ENCODE measurements at places on chromosomes 12 and 14. TPM values are rescaled to one million over a fixed set of nuclear protein-coding genes. Genes with fewer than 3 reads are reported as not detected.

The AHSA1 gene
- total RNA-seq = 283 TPM

GRCh38 chr12:113186666-113187325 is 1.3 kb downstream of the RITA1 start:
- ATAC-seq = no peak

The RD3L gene
- total RNA-seq = not detected

GRCh38 chr12:65839027-65839426 is 14.7 kb downstream of the HMGA2 start:
- ATAC-seq = no peak

The HNF1A gene
- not detected for total RNA-seq

DNA sequence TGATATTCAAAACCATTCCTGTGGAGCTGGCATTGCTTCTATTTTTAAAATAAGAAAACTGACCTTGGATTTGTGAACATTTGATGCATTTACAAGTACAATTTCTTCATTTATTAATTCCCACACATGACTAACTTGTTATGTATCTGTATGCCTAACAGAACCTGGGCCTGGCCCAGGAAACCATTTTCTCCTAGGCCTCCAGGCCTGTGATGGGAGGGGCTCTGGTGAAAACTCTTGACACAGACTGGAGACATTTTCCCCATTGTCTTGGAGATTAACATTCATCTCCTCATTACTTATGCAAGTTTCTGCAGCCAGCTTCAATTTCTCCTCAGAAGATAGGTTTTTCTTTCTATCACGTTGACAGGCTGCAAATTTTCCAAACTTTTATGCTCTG is 42.0 kb downstream of the GLIPR1L2 start:
- ATAC-seq = no peak

The DNAI7 gene
- total RNA-seq = not detected

The CACNA2D4 gene
- 23.0 TPM for total RNA-seq

DNA sequence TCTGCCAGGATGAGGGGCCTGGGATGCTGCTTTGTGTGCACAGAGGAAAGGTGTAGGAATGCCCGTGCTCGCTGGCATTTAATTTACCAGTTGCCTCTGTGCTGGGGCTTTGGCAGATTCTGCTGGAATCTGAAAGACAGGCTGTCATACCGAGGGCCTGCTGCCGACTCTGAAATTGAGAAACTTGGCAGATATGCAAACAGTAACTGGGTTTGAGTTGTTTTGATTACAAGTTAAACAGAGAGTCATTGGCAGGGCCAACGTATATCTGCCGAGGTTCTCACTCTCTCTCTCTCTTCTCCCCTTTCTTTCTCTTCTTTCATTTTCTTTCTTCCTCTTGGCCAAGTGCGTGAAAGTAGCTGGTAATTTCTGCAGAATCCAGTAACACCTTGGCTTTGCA is 618.7 kb downstream of the VRK1 start:
- peak; percentile 19 for ATAC-seq

The NRXN3 gene
- total RNA-seq = not detected

The KCNH3 gene
- 1.3 TPM for total RNA-seq

The IAPP gene
- total RNA-seq = not detected

The GLI1 gene
- total RNA-seq = 1.4 TPM

DNA sequence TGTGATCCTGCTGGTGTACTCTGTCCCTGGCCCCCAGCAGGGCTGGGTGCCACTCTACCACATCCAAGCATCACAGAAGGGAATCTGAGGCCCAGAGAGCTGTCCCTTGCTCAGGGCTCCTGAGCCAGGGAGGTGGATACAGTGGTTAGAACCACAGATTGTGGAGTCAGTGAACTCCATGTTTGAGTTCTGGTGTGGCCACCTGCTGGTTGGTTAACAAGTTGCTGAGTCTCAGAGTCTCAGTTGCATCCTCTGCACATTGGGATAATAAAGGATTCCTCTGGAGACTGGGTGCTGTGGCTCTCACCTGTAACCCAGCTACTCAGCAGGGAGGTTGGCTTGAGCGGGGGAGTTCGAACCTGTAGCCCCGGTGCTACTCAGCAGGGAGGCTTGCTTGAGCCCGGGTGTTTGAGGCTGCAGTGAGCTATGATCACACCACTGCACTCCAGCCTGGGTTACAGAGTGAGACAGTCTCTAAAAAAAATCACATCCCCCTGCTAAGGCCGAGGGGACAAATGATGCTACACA is 39.4 kb downstream of the MVK start:
- no peak for ATAC-seq

- ATAC-seq = no peak
Observed at GRCh38 chr14:100554082-100554677, 33.0 kb downstream of the BEGAIN start.

The SIRT4 gene
- 3.1 TPM for total RNA-seq

DNA sequence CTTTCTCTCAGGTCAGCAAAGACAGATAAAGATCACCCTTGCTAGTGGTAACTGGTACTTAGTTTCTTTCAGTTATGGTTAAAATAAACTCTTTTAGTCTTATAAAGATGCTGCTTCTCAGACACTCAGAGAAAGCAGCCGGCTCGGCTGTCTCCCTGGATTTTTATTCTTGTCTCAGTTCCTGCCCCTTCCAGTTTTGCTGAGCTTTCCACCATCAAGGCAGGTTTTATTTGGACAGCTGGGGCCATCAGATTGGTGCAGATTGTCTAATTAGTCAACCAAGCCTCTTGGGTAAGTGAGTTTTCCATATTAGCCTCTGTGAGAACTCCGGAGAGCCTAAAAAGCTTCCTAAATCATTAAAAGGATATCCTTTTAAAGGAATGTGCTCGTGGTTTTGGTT is 130.8 kb upstream of the BMP4 start:
- ATAC-seq = no peak

GRCh38 chr12:41452838-41453407 is 264.8 kb downstream of the PDZRN4 start:
- no peak for ATAC-seq

- ATAC-seq = peak; percentile 71
Observed at GRCh38 chr14:58353516-58354299, 42.0 kb upstream of the TOMM20L start.

GRCh38 chr14:23667134-23667533 is 31.0 kb downstream of the DHRS2 start:
- ATAC-seq = no peak

GRCh38 chr14:19918553-19919264 is 1.7 kb upstream of the OR4K5 start:
- ATAC-seq = no peak

The MMP17 gene
- total RNA-seq = 0.32 TPM

GRCh38 chr14:99346470-99347080 is 74.6 kb upstream of the BCL11B start:
- ATAC-seq = no peak

GRCh38 chr12:109714913-109715244 is 1.3 kb downstream of the FAM222A start:
- no peak for ATAC-seq

- ATAC-seq = no peak
Observed at GRCh38 chr12:10215436-10215835, 2.8 kb downstream of the GABARAPL1 start.

The DIO2 gene
- 0.13 TPM for total RNA-seq

DNA sequence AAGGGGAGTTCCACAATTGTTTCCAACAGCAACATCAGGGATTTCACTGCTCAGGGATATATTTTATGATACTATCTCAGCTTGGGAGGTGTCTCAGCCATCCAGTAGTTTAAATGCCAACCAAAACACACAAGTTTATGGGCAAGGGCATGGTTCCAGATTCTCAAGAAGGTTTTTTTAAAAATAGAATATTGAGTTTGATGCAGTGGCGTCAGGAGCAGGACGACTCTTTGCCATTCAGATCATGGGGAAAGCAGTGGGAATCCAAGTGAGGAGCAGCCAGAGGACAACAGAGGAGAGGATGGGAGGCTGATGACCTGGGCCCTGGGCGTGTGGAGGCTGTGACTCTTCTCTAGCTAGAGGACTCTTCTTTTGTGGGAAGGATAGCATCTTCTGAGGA is 25.7 kb downstream of the TSHR start:
- no peak for ATAC-seq

The HCAR2 gene
- total RNA-seq = not detected

- ATAC-seq = no peak
Observed at GRCh38 chr12:98635657-98636323, 8.8 kb downstream of the IKBIP start.

The ST8SIA1 gene
- total RNA-seq = 3.6 TPM

GRCh38 chr14:69855180-69855832 is 23.9 kb upstream of the SMOC1 start:
- no peak for ATAC-seq

DNA sequence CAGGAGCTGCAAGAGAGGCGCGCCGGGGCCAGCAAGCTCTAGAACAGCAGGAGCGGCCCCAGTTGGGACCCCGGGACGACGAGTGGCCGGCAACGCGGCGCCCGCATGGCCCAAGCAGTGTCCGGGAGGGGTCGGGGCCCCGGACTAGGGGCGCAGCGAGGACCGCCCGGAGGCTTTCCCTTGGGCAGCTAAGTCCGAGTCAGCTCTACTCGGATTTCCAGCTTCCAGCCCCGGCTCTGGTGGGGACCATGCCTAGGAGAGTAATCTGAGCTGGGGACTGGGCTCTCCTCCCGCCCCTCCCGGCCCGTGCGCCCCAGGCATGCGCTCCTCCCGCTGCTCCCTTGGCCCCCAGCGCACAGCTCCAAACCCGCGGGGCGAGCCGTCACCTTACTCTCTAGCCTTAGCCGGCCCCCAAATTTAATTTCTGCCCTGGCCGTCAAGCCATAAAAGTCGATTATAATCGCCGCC is 41.6 kb upstream of the CAPRIN2 start:
- ATAC-seq = no peak

- no peak for ATAC-seq
Observed at GRCh38 chr14:81818271-81818670, 284.6 kb upstream of the SEL1L start.

- ATAC-seq = no peak
Observed at GRCh38 chr14:103688906-103689902, 26.0 kb downstream of the XRCC3 start.

DNA sequence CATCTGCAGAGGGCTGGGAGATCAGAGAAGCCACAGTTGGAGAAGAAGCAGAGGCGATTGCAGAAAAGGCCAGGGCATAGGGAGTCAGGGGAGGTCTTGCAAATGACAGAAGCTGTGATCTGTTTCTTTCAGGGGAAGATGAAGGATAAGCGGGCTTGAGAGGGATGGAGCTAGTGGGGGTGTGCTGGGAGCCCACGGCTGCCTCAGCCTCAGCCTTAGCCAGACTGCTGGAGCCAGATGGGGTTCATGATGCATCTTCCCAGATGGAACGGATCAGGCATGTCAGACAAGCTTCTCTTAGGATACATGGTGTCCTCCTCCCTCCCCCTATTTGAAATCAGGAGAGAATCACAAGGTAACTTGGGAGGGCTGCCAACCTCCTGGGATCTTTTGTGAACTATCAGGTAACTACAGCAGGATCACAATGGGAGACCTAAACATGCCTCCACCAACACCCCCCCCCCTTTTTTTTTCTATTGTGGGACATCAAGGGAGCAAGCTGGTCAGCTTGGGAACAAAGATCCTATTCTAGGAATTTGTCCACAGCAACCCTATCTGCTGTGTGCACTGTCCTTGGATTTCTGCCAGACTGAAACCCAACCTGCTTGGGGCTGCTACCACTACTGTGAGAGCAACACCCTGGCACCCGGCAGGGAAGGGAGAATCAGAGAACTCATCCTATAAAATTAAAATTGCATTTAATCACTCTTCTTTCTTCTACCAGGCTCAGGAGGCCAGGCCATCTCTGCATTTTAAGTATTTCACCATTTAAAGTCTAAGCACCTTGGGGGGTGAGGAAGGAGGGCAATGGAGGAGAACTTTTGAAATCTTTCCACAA is 10.7 kb upstream of the ATP2A2 start:
- ATAC-seq = no peak

DNA sequence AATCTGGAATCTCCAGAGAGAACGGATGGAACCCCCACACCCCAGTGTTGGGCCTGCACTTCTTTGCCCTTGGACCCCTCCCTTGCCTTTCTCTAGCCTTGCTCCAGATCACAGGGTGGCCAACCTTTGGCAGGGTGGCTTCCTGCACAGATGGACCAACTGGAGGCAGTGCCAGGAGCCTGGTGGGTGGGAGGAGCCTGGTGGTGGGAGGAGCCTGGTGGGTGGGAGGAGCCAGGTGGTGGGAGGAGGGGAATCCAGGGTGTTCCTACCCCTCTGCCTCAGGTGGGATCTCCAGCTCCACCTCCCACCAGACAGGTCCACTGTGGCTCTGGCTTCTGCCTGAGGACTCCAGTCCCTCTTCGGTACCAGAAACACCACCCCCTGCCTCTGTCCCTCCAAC is 15.0 kb upstream of the ORAI1 start:
- ATAC-seq = peak; percentile 68

DNA sequence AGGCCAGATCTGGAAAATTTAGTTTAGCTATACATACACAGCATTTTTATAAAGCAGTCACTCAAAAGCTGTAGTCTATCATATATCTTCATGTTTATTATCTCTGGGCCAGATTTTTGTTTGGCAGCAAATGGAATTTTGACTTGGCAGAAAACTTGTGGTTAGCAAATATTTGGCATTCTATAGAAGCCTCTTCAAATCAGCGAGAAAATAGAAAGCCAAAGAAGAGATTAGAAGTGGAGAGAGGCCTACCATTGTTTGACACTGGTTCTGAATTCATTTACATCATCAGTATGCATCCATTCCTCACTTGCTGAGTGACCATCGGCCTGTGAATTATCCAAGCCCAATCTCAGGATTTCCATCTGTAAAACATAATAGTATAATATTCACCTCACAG is 1077.6 kb downstream of the GALC start:
- ATAC-seq = no peak

DNA sequence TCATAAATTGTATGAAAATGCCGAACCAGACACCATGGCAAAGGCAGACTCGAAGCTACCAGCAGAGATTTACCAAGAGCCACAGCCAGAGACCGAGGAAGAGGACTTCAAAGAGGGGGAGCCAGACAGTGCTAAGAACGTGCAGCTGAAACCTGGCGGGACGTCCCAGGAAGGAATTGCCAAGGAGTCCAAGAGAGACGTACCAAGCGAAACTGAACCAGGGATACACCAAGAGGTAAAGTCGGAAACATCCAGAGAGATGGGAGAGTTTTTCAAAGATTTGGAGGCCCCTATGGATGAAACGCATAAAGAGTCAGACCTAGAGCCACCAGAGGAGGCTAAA is 294 bp downstream of the SAMD15 start:
- no peak for ATAC-seq

DNA sequence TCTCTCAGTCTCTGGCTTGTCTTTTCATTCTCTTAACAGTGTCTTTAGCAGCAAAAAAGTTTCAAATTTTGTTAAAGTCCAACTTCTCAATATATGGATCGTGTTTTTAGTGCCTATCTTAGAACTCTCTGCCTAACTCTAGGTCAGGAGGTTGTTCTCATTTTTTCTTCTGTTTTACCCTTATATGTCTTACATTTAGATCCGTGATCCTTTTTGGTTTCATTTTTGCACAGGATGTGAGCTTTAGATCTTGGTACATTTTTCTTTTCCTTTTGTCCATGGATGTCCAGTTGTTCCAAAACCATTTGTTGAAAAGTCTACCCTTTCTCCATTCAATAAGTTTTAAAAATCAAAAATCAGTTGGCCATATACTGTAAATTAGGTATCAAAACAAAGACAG is 6.8 kb downstream of the VRK1 start:
- no peak for ATAC-seq

DNA sequence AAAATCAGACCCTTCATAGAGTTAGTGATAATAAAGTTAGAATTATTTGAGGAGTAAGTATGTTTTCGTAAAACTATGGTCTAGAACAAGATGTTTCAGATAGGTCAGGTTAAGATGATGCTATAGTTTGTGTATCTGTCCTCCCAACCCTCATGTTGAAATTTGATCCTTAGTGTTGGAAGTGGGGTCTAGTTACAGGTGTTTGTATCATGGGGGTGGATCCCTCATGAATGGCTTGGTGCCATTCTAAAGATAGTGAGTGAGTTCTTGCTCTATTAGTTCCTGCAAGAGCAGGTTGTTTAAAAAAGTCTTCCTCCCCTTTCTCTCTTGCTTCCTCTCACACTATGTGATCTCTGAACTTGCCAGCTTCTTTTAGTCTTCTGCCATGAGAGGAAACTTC is 707.3 kb upstream of the FOXG1 start:
- ATAC-seq = no peak
